ENCODE measurements at places on chromosomes 3 and 15.

DNA sequence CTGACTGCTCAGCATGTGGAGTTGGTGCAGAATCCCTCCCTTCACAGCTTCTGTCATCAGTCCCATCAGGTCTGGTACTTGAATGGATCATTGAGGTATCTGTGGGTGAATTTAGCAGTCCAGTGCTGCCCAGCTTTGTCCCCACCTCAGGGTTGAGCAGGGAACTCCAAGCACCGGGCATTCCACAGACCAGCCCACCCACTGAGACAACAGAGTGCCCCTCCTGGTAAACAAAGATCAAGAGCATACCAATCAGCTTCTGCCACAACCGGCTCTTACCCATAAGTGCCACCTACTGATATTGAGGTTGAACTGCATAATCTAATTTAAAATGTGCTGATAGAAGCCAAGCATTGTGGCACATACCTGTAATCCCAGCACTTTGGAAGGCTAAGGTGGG is 57.1 kb upstream of the FXR1 start:
- DNase-seq: peak; percentile 64

DNA sequence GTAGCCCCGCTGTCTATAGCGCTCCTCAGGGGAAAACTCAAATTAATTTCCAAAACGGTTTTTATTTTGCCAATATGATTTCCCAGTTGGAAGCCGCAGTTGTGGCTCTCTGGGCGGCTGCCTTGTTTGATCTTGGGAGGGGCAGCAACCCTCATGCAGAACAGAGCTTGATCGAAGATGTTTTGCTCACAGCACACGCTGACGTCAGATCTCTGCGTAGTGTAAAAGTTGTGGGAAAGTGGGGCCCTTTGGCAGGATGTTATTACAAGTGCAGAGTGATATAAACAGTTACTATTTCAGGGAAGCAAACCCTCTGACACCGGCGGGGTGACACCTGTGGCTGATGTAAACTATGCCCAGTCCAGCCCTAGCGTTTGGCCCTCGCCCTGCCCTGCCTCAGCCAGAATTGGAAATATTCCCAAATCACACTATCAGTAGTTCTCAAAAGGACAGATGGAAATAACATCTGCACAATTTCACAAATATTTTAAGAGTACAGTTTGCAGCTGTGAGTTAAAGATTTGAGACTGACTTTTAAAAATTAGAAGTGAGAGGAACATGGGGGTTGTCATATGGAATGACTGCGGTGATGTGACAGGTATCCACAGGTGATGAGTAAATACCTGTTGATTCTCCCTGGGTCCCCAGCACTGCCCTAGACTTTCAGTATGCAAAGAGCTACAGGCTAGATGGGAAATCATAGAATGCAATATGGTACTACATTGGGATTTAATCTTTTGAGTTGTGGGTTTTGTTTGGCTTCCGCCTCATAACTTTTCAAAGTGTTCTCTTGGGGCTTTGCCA is 1.7 kb downstream of the SYNM start:
- no peak for DNase-seq

DNA sequence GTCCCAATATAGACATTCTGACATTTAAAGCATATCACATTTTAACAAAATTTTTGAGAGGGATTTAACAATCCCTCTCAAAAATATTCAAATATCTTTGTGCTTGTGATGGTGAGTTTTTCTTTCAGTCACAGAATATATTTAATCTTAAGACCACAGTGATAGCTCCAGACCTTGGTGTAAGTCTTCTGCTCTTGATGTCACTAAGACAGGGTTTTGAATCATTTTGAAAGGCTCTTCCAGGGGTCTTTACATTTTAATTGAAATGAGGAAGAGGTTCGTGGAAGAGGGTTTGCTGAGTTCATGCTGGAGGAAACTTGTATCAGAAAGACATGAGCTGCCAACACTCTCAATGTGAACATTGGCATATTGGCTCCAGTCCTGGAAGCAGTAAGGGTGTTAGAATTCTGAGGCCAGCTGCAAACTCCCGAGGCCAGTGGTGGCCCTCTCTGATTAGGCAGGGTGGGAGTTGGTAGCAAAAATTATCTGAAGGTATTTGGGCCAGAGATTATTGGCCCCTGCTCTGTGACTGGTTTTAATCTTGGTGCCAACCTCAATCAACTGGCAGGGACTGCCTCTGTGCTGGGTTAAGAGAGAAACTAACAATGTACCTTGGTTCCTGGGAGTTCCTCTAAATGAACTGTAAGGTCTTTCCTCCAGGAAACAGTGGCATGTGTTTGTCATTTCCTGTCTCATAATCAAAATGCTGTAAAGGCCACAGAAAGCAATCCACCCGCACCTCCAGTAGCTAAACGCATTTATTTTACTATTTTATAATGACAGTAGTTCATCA is 5.3 kb downstream of the POU1F1 start:
- DNase-seq: peak; percentile 76

- DNase-seq: peak; percentile 16
Measured at GRCh38 chr3:151216641-151217607, 13.9 kb upstream of the GPR171 start.

Measured in Kasumi-1 (cell line).